Activated CD8-positive, alpha-beta memory T cell treated with anti-CD3 and anti-CD28 coated beads for 1 hour (primary cell): ENCODE measurements at places on chromosomes 16 and 17.

- DNase-seq = no peak
These were observed 32.5 kb downstream of the AKAP10 start for GRCh38 chr17:19945009-19945626.

DNA sequence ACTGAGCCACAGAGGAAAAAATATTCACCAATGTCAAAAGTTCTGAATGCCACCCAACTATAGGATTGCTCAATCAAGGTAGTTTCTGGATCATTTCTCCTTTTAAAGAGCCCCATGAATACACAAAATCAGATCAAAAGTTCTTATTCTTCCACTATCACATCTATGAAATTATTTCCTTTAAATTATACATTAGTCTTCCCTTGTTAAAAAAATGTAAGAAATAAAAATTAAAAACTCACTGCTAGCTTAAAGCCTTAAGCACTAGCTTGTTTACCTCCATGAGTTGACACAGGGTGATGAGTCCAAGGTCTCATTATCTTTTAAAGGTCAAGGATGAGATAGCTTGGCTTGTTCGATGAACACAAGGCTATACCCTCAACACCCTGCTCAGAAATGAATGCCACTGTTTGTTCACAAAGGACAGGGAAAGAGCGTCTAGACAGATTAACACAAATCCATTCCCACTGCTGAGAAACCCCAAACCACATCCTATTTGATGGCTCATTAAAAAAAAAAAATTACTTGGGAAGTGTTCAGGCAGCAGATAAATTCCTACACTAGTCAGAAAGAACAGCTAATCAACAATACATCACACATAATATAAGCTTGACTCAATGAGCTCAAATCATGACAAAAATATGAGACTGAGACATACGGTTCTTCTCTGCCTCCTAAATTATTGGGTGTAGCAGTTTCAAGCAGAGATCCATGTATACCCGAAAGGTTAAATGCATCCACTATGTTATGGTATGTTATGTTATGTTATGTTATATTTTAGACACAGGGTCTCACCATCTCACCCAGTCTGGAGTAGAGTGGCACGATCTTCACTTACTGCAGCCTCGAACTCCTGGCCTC, 118.9 kb downstream of the PARN start:
- DNase-seq = no peak

GRCh38 chr17:18905226-18905625, 46.7 kb upstream of the SLC5A10 start:
- no peak for DNase-seq

GRCh38 chr16:86881861-86882273, 303.5 kb downstream of the FOXL1 start:
- DNase-seq = no peak

- no peak for DNase-seq
These were observed 277.1 kb downstream of the KCNJ2 start for GRCh38 chr17:70446446-70446845.

DNA sequence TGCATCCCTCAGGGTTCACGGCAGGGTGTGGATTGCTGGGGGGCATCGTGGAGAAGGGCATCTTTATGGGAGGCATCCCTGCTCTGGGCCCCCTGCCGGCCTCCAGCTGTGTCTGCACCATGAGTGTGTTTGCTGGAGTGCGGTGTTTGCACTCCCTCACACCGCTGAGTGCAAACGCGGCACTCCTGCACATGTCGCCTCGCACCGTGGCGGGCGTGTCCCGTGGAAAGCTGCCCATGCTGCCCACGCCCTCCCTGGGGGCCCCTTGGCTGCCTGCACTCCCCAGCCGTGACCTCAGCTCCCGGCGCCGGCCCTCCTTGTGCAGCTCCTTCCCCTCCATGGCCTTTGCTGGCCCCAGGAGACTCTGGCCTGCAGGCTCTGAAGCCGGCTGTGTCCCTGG, 74.6 kb upstream of the ZNF750 start:
- no peak for DNase-seq

DNA sequence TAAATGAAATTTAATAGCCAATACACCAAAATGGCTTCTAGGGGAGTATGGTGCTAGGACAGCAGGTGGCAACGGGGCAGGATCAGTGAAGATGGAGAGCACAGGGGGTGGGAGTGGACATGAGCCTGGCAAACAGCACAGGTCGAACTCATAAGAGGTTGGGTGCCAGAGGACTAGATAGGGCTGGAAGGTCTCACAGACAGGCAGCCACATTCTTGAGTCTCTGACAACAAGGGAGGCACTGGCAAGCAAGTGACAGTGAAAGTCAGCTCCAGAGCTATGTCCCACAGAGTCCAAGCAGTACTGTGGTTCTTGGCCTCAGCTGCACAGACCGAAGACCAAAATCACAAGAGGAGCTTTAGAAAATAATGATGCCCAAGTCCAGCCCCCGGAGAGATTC, 61.2 kb downstream of the USP31 start:
- DNase-seq = no peak

DNA sequence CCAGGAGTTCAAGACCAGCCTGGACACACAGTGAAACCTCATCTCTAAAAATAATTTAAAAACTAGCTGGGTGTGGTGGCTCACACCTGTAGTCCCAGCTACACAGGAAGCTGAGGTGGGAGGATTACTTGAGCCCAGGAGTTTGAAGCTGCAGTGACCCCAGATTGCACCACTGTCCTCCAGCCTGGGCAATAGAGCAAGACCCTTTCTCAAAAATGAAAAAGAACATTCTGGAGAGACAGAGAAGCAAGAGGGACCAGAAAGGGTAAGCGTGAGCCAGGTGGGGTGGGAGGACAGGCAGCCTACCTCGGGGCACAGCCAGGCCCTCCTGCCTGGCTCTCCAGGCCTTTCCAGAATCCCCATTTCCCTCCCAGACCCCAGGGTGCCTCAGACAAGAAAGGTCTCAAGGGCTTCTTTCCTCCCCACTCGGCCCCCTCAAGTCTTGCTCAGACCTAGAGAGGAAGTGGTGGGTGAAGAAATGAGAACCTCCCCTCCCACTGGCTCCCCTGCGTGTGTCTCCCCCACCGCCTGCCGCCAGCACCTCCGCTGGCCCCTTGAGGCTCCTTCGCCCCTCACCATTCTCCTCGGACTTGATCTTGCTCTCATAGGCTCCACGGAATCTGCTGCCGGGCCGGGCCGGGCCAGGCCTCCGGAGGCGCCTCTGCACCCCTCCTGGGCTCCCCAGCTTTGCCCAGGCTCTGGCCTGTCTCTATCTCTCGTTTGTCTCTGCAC, 503 bp downstream of the C16orf54 start:
- DNase-seq = no peak

- no peak for DNase-seq
These were observed 26.4 kb downstream of the EEF2K start for GRCh38 chr16:22232277-22233036.

- DNase-seq = no peak
These were observed 3.5 kb downstream of the IRX3 start for GRCh38 chr16:54282928-54283724.

- no peak for DNase-seq
These were observed 176.4 kb upstream of the CHMP6 start for GRCh38 chr17:80815151-80815681.

DNA sequence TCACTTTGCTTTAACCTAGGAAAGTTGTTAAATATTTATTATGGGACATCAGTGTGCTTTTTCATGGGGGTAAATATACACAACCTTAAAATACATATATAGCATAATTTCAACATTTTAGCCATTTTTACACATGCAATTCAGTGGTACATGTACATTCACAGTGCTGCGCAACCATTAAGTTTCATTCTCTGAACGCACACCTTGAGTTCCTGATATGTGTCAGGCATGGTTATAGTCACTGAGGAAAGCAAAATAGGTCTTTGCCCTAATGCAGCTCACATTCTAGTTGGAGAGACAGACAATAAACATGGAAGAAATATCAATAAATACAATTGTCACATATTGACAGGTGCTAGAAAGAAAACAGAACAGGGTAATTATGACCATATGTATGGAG, 12.8 kb upstream of the CNEP1R1 start:
- DNase-seq = no peak

DNA sequence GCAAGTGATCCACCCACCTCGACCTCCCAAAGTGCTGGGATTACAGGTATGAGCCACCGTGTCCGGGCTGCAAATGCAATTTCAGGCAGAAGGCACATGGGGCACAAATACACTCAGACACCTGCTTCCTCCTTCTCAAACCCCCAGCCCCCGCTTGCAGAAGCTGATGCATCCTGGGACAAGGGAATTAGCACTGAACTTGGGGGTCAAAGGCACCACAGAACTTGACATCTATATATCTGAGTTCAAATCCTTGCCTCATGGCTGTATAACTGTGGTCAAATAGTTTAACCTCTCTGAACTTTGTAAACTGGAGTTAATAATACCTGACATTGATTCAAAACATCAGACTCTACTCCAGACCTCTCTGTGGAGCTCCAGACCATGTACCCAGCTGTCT, 4.1 kb upstream of the ARL5C start:
- DNase-seq = no peak

DNA sequence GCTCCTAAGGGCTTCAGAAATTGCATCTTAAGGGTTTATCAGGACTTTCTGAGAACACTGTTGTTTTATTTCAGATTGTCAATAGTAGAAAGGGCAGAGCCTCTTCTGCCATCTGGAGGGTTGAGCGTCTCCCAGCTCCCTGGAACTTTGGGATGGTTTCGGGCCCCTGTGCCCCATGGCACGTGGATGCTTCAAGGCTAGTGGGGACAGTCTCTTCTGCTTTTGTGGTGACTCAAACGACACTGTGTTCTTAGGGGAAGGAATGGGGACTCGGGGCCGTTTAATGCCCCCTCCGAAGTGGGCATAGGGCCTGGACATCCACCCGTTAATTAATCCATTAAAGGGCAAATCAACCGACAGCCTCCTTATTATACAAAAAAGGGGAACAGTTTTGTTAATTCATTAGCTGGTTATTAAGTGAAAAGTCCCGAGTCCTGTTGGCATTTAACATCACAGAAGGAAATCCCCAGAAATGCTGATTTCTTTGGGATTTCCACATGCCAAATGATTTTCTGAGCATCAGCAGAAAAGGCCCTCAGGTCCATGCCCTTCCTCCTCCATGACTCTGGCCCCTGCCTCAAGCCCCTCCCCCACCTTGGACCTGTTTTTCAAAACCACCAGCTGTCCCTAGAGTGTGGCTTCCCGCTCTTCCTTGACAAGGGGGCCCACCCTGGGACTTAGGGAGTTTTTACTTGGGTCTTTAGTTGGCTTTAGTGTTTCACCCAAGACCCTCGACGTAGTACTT, 68.7 kb downstream of the ARSG start:
- no peak for DNase-seq

- DNase-seq = no peak
These were observed 9.4 kb downstream of the TIGD7 start for GRCh38 chr16:3295783-3296182.

GRCh38 chr17:82088838-82089722, 9.0 kb downstream of the FASN start:
- DNase-seq = no peak

DNA sequence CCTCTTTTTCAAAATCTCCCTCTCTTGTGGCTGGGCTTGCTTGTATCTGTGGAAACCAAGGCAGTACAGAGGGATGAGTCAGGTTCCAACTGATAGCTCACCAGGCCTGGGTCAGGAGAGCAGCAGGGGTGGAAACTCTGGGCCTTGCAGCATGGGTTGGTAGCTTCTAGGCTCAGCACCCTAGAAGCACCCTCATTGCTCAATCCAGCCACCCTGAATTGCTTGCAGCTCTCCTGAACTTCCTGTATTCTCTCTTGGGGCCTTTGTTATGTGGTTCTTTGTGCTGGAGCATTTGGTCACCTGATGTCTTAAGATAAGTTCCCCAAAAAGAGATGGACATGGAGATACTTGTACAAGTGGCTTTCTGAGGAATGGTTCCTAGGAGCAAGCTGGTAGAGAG, 169.4 kb downstream of the IRX5 start:
- no peak for DNase-seq

DNA sequence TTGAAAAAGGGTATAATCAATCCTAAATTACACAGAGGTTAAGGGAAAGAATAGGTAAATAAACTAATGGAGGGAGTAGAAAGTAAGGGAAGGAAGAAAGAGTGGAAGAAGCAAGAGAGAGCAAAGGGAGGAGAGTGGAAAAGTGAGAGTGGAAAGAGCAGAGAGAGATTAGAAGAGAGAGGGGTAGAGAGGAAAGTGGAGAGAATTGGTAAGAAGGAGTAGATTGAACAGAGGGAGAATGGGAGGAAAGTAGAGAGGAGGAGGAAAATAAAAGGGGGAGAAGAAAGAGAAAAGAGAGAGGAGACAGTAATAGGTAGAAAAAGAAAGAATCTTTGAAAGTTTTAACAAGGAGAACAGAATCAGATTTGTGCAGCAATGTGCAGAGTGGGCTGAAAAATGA, 24.9 kb downstream of the TERB1 start:
- DNase-seq = no peak

DNA sequence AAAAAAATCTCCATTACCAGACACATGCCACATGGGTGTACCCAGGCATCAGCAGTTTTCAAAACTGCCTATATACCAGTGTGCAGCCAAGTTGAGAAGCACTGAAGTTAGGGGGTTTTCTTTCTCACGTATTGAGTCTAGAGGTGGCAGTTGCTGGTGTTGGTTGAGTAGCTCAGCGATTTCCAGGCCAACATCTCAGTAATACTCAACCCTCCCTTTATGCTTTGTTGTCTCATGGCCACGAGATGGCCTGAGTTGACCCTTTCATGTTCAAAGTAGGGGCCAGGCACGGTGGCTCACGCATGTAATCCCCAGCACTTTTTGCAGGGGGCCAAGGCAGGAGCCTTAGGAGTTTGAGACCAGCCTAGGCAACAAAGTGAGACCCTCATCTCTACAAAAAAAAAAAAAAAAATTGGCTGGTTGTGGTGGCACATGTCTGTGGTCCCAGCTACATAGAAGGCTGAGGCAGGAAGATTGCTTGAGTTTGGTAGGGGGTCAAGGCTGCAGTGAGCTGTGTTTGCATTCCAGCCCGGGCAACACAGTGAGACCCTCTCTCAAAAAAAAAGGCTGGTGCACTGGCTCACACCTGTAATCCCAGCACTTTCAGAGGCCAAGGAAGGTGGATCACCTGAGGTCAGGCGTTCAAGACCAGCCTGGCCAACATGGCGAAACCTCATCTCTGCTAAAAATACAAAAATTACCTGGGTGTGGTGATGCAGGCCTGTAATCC, 10.8 kb downstream of the LRRC3C start:
- no peak for DNase-seq

- no peak for DNase-seq
These were observed 33.1 kb upstream of the GSE1 start for GRCh38 chr16:85579923-85580580.

GRCh38 chr17:50944054-50944901, 78.1 kb upstream of the TOB1 start:
- DNase-seq = peak; percentile 61

- DNase-seq = no peak
These were observed 104.9 kb downstream of the RMI2 start for GRCh38 chr16:11450136-11450535.

DNA sequence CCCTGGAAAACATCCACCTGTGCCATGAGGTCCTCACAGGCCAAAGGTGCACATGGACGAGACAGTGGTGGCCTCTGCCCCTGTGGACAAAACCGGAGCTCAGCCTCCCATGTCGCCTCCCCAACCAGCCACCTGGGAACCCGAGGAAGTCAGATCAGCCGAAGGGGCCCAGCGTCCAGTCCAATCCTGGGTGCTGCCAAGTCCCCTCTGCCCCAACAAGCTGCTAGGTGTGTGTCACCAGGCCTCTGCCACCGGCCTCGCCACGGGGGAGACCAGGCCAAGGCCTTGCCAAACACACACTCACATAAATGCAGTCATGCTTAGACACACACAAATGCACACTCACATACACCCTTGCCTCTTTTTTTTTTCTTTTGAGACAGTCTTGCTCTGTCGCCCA, 167.8 kb downstream of the RBFOX3 start:
- DNase-seq = no peak

GRCh38 chr17:45990886-45991285, 8.2 kb upstream of the STH start:
- no peak for DNase-seq
